NCI-H1436 treated with DMSO at 0.1 percent for 48 hours (cell line): ENCODE measurements at places on chromosomes 6 and 20.

- DNase-seq: no peak
Measured at GRCh38 chr6:76584121-76584520, 511.7 kb upstream of the IMPG1 start.

GRCh38 chr20:57932227-57932864, 222.5 kb upstream of the PMEPA1 start:
- no peak for DNase-seq

GRCh38 chr6:167858086-167858591, 31.4 kb downstream of the AFDN start:
- DNase-seq: no peak

DNA sequence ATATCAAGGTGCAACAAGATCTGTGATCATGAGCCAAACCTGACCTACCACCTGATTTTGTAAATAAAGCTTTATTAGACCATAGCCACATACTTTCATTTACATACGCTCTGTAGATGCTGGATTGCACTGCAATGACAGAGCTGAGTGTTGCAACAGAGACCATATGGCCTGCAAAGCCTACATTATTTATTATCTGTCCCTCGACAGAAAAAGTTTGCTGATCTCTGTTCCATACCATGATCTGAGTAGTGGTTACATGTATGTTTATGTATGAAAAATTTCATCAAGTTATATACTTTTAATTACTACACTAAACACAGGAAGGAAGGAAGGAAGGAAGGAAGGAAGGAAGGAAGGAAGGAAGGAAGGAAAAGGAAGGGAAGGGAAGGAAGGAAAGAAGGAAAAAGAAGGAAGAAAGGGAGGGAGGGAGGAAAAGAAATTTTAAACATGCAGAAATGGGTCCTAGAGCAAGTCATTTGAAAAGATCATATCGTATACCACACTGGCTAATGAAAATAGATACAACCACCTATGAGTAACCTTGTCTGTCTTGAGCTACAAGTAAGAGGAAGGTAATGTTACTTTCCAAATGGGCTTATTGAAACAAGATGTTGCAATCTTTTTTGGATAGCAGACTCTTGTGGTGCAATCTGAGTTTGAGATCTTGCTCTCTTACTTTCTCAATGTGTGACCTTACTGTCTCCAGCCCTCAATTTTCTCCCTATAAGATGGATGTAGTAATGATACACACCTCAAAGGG, 441.0 kb downstream of the KIF16B start:
- no peak for DNase-seq

DNA sequence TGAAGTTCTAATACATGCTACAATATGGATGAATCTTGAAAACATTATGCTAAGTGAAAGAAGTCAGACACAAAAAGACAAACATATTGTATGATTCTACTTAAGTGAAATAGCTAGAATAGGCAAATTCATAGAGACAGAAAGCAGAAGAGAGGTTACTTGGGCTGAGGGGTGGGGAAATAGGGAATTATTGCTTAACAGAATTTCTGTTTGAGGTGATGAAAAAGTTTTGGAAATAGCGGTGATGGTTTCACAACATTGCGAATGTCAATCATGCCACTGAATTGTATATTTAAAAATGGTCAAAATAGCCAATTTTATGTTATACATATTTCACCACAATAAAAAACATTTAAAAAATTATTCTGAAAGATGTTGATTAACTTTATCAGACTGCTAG, 6.1 kb downstream of the SLC26A8 start:
- DNase-seq: no peak

- DNase-seq: no peak
Measured at GRCh38 chr20:3924304-3925112, 35.3 kb downstream of the PANK2 start.

DNA sequence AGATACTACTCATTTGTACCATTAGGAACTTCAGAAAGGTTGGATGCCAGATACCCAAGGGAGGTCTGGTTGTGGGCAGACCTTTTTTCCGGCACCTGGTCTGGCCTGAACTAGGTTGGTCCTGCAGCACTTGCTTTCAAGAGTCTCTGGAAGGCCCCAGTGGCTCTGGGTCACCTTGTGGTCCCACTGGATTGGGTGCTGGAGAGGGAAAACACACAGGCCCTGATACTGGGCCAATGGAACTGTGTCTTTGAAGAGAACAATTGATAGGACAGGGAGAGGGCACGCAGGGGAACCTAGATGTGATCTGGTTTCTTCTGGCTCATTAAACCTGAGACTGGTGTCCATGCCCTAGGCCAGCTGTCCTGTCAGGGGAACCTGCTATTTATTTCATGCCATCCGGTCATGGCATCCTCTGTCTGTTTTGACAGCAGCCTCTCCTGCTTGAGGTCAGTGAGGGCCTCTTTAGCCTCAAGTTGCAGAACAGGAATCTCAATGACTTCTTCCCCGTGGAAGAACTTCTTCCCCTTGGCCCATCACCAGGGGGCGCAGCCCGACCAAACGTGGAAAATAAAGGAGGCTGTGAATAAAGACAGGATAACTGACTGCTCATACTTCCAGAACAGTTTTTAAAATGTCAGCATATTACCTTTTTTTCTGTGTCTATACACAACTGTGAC, 25.0 kb downstream of the TAF8 start:
- DNase-seq: no peak

DNA sequence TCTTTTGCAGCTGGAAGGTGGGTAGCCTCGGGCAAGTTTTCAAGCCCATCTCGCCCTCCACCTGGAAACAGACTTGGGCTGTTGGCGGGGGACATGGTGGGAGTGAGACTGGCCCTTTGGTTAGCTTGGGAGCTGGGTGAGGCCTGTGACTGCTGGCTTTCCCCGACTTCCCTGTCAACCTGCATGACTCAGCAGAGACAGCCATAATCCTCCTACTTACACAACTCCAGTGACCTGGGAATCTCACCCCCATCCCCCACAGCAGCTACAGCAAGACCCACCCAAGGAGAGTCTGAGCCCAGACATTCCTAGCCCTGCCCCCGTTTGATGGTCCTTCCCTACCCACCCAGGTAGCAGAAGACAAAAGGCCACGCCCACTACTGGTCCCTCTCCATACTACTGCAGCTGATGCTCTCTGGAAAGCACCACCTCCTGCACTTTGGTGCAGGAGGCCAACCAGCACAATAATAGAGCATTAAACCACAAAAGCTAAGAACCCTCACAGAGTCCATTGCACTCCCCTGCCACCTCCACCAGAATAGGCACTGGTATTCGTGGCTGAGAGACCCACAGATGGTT, 188.4 kb downstream of the TRDN start:
- no peak for DNase-seq

DNA sequence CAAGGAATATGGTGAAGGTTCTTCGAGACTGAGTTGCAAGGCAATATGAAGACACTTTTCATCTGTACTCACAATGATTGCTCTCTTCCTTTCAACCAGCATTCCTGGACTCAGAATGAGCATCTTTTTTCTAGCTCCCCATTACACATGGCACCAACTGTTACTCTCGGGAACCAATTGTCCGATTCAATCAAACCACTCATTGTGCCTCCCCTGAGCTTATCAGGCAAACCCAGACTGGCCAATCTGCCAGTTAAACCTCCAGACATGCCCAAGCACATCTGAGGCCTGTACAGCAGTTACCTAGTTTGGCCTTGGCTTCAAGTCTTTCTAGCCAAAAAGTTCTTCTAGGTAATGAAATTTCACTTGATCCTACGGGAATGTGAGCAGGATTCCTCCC, 164.1 kb downstream of the ID4 start:
- peak; percentile 49 for DNase-seq

GRCh38 chr6:157221817-157222175, 101.5 kb downstream of the TMEM242 start:
- DNase-seq: no peak

GRCh38 chr20:17807651-17808050, 107.9 kb downstream of the BANF2 start:
- no peak for DNase-seq

GRCh38 chr20:25690427-25690826, 6.2 kb downstream of the ZNF337 start:
- no peak for DNase-seq

- DNase-seq: no peak
Measured at GRCh38 chr6:100230953-100231316, 233.8 kb downstream of the SIM1 start.

DNA sequence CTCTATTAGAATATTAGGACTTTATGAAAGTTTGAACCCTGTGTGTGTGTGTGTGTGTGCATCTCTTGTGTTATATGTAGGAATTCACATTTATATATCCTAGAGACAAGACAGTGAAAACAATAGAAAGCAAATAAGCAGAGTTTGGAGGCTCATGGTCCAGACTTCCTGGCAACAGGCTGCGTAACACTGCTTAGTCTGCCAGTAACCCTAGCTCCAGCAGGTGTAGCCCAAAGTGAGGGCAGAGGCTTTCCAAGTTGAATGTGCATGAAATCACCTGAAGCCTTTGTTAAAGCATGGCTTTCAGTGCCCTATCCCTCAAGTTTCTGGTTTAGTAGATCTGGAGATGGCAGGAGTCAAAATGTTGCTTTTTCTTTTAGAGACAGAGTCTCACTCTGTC, 569.9 kb downstream of the KIF16B start:
- DNase-seq: no peak

DNA sequence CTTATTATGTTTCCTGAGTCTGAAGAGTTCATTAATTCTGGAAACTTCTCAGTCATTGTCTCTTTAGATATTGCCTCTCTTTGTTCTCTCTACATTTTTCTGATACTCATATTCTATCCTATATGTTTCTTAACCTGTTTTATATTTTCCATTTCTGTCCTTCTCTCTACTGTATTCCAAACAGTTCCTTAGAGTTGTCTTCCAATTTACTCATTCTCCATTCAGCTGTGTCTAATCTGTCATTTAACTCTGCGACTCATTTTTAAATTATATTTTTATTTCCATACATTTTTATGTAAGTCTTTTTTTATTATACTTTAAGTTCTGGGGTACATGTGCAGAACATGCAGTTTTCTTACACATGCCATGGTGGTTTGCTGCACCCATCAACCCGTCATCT, 251.8 kb downstream of the NRN1 start:
- DNase-seq: no peak

GRCh38 chr20:36672991-36673390, 27.0 kb upstream of the SLA2 start:
- no peak for DNase-seq

DNA sequence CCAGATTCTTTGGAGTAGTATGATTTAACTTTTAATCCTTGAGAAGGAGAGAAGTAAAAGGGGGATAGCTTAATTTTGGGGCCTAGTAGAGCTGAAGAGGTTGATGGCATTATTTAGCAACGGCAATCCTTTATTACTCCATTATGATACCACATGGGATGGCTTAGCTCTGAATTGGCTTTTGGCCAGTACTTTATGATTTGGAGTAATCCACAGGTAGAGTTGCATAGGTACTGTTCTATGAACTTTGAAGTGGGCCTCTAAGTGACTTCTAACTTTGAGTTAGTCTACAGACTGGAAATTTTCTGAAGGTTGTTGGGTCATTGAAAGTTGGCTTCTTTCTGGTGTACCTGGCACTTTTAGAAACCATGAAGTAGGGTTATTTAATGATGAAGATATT, 11.6 kb downstream of the YWHAB start:
- no peak for DNase-seq

DNA sequence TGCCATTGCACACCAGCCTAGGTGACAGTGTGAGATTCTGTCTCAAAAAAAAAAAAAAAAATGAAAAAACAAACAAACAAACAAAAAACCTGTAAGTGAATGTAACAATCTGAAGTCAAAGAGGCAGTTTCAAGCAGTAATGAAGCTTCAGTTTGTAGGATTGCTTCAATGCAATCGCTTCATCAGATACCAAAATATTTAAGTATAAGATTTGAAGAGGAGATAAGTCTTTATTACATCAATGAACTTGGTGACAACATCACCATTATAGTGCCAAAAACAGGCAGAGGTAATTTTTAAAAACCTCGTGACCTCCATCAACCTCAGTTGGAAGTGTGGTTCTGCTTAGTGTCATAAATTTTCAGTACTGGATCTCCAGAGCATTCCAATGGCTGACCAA, 74.7 kb downstream of the MYLK4 start:
- no peak for DNase-seq

- DNase-seq: no peak
Measured at GRCh38 chr6:2990248-2990931, 9.3 kb upstream of the NQO2 start.

DNA sequence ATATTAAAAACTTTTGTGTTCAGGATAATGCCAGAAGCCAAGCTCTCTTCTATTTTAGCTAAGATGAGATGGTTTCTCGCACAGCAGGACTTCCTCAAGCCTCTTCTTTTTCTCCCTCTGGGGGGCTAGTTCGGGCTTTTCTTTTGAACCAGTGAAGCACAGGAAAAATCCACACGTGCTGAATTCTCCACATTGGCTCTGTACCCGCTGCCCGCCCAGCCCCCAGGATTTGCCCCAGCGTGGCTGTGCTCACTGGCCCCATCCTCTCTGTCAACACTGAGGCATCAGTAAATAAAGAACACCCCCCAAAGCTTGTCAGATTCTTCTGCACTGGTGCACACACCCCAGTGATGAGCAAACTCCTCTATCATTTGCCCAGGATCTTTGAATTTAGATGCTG, 232.8 kb downstream of the ZNF217 start:
- no peak for DNase-seq

GRCh38 chr6:131773284-131773950, 34.4 kb upstream of the ENPP1 start:
- no peak for DNase-seq

DNA sequence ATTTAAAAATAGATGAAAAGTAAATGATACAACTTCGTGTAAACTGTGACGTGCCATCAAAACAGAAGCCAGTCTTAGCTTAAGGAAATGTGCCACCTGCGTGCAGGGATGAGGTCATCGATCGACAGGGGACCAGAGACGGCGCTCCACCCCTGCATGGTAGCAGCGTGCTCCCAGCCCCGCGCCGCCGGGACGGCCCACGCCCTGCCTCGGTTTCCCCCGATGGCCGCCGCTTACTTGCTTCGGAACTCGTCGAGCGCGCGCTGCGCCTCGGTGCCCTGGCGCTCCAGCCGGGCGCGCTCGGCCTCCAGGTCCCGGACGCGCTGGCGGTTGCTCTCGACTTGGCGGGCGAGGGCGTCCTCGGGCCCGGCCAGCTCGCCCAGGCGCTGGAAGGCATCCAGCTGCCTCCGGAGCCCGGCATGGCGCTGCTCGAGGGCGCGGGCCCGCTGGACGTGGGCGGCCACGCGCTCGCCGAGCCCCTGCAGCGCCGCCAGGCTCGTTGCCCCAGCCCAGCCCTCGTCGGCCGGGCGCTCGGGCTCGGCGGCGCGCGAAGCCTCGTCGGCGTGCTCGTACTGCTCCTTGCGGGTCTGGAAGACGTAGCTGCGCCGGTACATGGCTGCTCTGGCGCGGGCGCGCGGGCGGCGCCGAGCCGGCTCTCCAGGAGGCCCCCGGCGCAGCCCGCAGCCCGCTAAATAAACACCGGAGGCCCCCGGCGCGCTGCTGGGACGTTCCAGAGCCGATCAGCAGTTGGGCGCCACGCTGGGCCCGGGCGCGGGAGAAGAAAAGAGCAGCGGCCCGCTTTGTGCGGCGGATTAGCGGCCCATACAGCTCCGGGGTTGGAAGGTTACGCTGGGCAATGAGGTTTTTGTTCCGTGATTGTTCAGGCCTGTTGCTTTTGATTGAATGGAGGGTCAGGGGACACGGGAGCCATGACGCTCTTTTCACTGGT, at the start of gene BFSP1:
Gene BFSP1, minus strand, starts transcription at position 664 of the 949 bp plus-strand sequence. Its CDS starts 50 bp downstream, at position 614.
- DNase-seq: no peak

GRCh38 chr6:6771964-6772363, 183.4 kb downstream of the LY86 start:
- no peak for DNase-seq

GRCh38 chr20:55160037-55160436, 684.6 kb downstream of the DOK5 start:
- no peak for DNase-seq

GRCh38 chr6:70673601-70674000, 5.9 kb downstream of the SMAP1 start:
- no peak for DNase-seq
